GM19239 (cell line): ENCODE measurements at places on chromosomes 2 and 18.

DNA sequence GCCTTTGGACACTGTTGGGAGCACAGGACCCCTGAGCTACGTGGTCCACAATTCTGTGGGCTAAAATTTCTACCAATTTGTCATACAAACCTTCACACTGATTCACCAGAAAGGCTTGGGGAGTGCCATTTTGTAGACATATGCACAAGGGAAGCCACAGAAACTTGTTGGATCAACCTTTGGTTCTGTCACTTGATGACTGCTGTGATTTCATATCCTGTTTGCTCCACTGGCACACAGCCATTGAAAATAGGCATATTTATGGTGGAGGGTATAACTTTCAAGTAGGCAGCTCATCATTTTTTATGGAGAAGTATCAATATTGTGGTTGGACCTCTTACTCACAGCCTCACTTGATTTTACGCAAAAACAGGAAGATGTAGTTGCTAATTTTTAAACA, 10.5 kb downstream of the NAPG start:
- DNase-seq = no peak

DNA sequence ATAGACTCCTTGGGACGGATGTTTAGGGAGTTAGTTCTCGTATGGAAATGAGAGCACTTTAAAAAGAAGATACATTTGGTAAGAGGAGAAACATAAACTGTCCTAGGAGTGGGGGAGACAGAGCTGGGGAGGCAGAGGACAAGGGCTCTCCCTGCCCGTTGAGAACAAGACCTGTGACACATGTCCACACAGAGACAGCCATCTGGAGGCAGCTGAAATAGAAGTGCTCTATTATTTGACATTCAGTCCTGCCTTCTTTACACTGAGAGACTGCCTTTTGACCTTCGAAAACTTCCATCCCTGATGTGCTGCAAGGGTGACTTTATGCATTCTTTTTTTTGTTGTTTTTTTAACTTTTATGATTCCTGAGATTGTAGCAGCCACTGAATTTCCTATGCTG, 150.1 kb downstream of the UXS1 start:
- no peak for DNase-seq

DNA sequence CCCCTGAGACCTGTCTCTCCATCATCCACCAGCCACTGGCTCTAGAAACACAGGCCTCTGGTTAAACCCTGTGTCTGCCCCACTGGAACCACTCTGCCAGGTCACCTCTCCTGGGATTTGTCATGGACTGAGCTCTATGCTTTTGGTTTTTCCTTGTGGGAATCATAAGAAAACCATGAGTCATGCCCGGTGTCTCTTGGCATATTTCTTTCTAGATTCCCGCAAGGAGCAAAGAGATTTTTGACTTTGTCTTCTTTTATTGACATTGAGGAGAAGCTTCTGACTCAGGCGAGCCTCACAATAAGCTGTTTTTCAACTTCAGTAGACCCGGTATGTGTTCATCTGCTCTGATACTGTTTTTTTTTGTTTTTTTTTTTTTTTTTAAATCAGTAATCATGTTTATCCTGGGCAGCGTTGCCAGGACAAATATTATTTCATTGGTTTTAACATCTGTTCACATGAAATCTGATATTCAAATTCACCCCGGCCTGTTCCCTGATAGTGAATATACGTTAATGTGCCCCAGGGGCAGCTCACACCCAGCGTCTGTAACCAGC, 207.1 kb downstream of the ACKR3 start:
- DNase-seq = no peak

DNA sequence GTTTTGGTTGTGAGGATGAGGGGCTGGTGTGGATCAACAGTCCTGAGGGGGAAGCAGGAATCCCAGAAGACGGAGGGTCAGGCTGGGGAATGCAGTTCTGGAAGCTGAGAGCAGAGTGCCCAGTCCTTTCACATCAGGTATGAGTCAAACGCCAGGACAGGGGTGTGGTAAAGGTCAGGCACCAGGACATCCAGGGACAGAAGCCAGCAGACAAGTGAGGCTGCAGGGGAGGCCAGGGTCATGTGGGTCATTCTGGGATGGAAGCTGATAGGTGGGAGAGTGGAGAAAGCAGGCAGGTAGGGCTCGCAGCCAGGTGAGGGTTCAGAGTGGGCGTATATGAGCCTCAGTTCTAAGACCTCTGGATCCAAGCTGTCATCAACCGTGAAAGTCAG, 12.8 kb upstream of the GNLY start:
- DNase-seq = no peak

DNA sequence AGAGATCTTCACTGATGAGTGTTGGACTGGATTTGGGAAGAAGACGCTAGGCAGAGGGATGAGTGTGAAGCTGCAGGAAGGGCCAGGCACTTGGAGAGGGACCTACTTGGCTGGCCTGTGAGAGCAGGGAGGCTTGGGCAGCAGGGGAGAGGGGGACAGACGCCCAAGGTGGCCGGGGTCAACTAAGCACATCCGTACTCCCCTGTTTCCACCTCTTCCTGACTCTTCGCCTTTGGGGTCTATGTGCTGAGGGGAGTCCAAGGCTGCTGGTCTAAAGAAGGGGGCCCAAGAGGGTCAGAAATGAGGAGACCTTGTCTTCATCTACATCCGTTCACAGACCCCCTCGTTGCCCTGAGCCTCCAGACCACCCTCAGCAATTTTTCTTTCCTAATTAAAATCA, 16.7 kb downstream of the DPYSL5 start:
- DNase-seq = no peak

DNA sequence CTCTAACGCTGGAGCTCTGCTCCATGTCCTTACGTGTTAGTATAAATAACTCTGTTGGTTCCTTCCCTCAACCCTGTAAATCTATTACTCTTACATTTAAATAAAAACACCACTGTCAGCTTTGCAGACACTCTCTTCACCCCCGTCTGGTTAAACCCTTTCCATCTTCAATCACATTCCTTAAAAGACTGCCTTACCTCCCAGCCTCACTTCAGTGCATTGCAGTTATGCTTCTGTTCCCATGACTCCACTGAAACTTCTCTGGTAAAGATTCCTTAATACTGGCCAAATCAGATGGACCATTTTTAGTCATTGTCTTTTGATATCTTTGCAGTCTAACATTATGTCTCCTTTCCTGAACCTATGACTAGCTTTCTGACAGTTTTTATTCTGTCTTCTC, 61.7 kb downstream of the EML4 start:
- DNase-seq = no peak

DNA sequence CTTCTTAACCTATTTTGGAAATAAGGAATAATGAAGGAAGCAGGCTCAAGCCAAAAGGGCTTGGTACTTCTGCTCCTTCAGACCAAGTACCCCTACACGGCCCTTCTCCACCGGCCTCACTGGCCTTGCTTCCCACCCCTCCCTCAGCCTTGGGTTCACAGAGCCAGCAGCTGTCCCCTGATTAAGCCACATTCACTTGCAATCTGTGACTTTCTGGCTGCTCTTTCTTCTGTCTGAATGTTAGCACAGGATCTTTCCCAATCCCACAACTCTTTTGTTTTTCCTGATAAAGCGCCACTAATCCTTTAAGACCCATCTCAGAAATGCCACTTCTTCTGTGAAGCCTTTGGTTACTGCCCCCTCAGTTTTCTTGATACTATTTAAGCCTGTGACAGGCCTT, 52.4 kb downstream of the REEP1 start:
- no peak for DNase-seq

GRCh38 chr2:28394997-28395333, 2.3 kb downstream of the FOSL2 start:
- DNase-seq = no peak

DNA sequence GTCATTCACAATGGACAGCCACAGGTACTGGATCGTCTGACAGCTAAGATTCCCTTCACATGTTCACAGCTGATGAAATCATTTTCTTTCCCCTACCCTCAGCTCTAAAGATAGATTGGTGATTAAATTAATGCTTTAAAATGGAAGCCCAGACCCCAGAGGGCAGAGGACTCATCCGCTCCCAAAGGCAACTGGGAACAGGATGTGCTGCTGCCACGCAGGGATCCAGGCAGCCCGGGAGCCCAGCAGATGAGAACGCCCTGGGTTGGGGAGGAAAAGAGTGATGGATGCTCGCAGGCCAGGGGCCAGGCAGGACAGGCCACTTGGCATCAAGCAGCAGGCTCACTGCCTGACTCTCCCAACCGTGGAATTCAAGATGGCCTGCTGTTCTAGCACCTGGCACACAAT, 41.3 kb downstream of the HDHD2 start:
- DNase-seq = no peak

DNA sequence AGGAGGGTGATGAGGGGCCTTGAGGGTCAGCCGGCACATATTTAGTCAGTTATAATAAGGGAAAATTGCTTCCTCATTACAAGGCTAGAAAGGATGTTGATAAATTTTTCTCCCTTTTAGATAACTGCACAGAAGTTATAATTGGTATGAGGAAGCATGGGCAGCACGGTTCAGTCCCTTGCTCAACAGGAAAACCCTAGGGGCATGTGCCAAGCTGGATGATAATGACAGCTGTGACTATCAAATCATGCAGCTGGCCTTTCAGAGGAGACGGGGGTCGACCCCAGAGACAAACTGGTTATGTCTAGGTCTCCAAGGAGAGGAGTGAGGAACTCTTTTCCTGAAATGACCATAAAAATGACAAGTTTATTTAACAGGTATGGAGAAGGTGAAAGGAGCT, 448.1 kb upstream of the VRK2 start:
- DNase-seq = no peak

GRCh38 chr2:157526070-157526469, 82.2 kb upstream of the CYTIP start:
- DNase-seq = no peak

GRCh38 chr2:48120759-48121242, 214.5 kb upstream of the FBXO11 start:
- no peak for DNase-seq

DNA sequence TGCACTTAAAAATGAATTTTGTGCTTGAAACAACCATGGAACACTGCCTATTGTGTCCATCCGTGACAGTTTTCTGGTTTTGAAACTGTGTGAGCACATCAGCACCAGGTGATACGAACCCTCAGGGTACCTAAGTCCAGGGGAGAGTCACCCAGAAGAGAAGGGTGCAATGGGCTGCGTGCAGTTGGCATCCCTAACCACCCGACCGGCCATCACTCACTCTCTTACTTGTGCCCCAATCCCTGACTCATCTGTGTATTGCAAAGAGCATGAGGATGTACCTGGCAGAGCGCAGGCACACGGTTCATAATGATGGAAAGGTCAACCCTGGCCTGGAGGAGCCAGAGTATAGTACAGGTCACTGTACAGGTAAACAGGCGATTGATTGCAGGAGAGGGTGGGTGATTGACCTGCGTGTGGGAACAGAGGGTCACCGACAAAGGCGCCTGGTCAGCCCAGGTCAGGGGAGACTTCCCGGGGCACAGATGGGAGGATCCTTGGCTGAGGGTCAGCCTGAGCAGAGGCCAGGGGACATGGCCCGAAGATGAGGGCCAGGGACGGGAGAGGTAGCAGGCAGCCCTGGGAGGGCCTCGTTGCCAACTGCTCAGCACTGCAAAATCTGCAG, 160.3 kb downstream of the SEPTIN10 start:
- DNase-seq = no peak

DNA sequence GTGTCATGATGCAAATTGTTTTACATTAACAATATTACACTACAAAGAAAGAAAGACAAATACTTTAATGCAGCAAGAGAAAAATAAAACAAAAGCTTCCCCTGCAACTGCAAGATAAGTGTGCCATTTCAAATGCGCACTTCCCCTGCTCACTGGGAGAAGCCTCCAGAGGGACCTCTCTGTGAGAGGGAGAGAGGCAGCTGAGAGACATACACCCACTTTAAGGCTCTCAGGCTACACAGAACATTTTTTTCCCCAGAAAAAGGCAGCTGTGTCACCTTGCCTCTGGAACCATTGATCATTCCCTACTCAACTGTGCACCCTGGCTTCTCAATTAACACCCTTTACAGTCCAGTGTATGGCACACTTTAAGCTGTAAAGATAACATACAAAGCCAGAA, 75.2 kb downstream of the DPP4 start:
- DNase-seq = no peak

DNA sequence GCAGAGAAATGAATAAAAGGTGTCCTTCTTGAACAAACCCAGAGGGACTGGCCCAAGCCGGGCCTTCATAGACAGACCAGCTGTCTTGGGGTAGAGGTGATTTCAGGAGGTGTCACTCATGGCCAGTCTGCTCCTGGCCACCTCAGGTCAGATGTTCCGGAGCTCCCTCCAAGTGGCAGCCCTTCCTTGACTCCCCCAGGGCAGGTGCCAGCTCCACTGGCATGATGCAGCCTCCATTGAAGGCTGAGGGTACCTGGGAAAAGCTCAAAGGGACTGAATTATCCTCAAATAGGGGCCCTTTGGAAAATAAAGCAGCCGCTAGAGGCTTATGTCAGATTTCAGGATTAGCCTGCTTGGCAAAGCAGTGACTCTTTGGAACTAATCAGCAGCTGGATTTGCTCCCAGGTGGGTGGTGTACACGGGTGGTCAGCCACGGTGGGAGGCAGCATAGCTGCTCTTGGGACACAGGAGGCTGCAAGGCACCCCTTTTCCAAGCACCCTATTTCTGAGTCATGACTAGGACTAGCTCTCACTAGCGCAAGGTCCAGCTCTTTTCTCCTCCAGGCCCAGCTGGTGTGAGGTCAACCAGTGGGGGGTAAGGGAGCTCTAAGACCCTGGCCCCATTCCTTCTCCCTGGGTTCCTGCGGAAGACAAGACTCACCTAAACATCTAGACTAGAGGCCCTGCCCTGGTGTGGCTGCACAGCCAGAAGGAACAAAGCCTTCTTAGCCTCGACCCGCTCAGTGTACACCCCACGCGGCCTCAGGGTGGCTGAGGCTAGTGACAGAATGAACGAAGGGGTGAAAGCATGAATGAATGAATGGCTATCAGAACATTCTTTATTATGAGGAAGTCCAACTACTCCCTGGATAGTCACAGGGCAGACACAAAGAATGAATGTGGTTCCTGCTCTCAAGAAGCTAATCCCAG, 29.3 kb downstream of the HS1BP3 start:
- DNase-seq = no peak

- DNase-seq = no peak
These were observed 1644.3 kb upstream of the NXPH2 start for GRCh38 chr2:140424471-140424870.

DNA sequence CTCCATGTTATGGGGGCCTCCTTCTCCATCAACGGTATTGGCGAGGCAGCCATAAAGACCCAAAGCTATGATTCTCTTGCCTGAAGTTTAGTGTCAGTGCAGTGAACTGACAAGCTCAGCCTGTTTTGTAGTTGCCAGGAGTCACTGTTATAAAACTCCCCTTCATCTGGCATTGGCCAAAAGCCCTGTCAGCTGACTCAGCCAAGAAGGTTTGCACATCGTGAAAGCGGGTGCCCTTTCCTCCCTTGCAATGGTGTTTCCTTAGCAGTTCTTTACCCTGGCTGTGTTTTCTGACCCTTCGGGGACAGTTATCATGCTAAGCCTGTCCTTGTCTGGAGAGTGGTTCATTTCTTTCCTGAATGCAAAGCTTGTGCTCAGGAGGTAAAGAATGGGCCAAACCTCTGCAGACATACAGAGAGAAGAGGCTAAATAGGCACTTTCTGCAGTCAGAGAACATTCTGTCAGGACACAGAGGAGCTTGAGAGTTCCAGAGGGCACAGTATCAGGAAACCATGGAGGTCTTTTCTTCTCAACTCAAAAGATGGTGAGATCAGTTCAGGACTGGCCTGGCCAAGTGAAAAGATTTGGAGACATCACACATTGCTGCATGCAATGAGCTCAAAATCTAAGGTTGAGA, 414.2 kb downstream of the ZNF521 start:
- no peak for DNase-seq
